DND-41 (cell line): ENCODE measurements at places on chromosomes 6 and 20.

- DNase-seq: no peak
Measured at GRCh38 chr6:119672725-119673124, 323.2 kb upstream of the MAN1A1 start.

- no peak for DNase-seq
Measured at GRCh38 chr6:51613558-51613957, 473.9 kb downstream of the PKHD1 start.

GRCh38 chr6:32092760-32093497 lies 16.2 kb downstream of the TNXB start:
- DNase-seq: no peak

- DNase-seq: no peak
Measured at GRCh38 chr6:89353702-89354392, 1.3 kb upstream of the UBE2J1 start.

DNA sequence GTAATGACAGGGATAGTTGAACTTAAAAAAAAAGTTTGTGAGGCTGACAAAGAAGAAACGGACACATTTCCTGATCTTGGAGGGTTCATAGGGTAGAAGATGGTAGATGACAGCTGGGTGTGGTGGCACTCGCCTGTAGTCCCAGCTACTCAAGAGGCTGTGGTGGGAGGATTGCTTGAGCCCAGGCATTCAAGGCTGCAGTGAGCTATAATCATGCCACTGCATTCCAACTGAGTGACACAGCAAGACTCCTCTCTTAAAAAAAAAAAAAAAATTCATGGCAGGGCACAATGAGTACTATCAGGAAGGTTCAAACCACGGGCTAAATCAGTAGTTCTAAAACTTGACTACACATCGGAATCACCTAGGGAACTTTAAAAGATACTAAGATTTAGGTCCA lies 2.0 kb upstream of the MICA start:
- peak; percentile 43 for DNase-seq

DNA sequence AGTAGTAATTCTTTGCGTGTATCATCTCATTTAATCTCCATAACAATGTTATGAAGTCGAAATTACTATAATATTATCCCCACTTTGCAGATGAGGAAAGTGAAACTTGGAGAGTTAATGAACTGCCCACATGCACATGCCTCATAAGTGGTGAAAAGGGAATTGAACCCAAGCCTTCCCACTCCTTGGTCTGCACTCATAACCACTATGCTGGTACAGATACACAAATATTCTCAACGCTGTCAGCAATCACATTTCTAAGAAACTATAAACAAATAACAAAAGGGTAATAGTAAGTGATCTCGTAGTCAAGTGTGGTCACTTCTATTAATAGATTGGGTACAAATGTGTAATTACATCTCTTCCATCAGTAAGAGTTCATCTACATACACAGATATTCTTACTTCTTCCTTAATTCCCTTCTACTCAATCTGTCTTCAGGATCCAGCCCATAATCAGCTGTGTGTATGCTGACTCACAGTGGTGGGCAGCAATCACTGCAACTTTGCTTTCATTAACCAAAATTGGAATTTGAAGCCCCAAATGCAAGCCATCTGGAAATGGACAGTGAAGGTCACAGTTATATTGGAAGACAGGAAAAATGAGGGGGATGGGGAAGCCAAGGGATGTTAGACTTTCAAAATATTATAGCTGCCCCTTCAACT lies 6.6 kb downstream of the PRSS35 start:
- DNase-seq: no peak

DNA sequence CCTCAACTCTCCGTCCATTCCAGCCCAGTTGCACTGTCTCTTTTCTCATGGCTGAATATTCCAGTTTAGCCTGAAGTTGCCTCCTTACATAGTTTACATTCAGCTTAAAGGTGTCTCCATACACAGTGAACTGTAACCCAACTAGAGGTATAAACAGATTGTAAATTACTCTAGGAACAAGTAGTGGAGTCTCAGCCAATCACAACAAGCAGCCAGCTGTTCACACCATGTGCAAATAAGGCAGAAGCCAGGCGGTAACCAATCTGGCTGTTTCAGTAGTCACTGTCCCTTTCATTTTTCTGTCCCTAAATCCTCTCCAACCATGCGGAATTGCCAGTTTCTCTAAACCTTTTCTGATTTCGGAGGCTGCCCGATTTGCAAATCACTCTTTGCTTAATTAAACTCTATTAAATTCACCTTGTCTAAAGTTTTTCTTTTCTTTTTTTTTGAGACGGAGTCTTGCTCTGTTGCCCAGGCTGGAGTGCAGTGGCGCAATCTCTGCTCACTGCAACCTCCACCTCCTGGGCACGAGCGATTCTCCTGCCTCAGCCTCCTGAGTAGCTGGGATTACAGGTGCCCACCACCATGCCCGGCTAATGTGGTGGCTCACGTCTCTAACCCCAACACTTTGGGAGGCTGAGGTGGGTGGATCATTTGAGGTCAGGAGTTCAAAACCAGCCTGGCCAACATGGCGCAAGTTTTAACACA lies 37.6 kb upstream of the GFOD1 start:
- DNase-seq: no peak

GRCh38 chr6:20916086-20916485 lies 381.8 kb downstream of the CDKAL1 start:
- DNase-seq: no peak
